Upper lobe of left lung (tissue), 6 donors: ENCODE measurements at places on chromosomes 11 and 22. TPM values are rescaled to one million over a fixed set of nuclear protein-coding genes. Genes with fewer than 3 reads are reported as not detected.

DNA sequence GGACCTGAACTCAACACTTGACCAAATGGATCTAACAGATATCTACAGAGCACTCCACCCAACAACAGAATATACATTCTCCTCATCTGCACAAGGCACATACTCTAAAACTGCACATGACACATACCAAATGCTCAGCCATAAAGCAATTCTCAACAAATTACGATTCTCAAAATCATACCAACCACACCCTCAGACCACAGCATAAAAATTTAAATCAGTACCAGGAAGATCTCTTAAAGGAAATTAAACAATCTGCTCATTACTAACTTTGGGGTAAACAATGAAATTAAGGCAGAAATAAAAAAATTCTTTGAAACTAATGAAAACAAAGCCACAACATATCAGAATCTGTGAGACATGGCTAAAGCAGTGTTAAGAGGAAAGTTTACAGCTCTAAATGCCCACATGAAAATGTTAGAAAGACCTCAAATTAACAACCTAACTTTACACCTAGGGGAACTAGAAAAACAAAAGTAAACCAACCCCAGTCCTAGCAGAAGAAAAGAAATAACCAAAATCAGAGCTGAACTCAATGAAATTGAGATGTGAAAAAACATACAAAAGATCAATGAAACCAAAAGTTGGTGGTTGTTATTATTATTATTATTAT lies 37.2 kb downstream of the TMEM123 start:
- H3K4me1 ChIP-seq: peaks cover 6% of the 10 kb centered on the region
- no peaks in the 10 kb centered on the region for H3K36me3 ChIP-seq
- H3K27ac ChIP-seq: no peak overlapping the region
- H3K27me3 ChIP-seq: no peaks in the 10 kb centered on the region
- H3K4me3 ChIP-seq: no peak overlapping the region

The PLA2G6 gene
- 21.1 TPM for total RNA-seq

- peak overlapping the region; percentile 90 for H3K27ac ChIP-seq
- no peaks in the 10 kb centered on the region for H3K36me3 ChIP-seq
- peak overlapping the region; percentile 92 for H3K4me3 ChIP-seq
- no peaks in the 10 kb centered on the region for H3K27me3 ChIP-seq
Observed at GRCh38 chr22:29765905-29766631, 739 bp downstream of the ZMAT5 start.

GRCh38 chr22:38296372-38296771 lies 20.9 kb downstream of the CSNK1E start:
- no peaks in the 10 kb centered on the region for H3K27me3 ChIP-seq
- peaks cover 51% of the 10 kb centered on the region for H3K36me3 ChIP-seq
- no peak overlapping the region for H3K4me3 ChIP-seq

DNA sequence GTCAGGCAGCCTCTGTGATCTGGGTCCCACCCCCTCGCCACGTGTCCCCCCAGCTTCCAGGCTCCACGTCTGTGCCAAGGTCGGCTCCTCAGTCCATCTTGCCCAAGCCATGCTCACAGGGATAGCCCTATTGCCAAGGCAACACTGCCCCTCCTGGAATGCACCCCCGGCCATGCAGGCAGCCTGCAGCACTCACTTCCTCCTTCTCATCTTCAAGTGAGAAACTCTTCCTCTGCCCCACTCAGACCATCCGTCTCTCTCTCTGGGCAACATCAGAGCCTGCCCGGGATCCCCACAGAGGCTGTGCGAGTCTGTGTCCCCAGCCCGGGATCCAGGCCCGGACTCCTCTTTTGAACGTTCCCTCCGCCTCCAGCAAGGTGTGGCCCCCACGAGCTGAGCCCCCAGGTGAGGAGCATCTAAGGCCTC lies 852.3 kb downstream of the BRD1 start:
- H3K4me1 ChIP-seq: no peaks in the 10 kb centered on the region
- H3K27me3 ChIP-seq: no peaks in the 10 kb centered on the region
- no peaks in the 10 kb centered on the region for H3K36me3 ChIP-seq
- DNase-seq: peak; percentile 43
- H3K4me3 ChIP-seq: no peak overlapping the region

The KCNJ5 gene
- 7.5 TPM for total RNA-seq
